Activated CD8-positive, alpha-beta memory T cell treated with anti-CD3 and anti-CD28 coated beads for 1 hour (primary cell): ENCODE measurements at places on chromosomes 12 and 14.

DNA sequence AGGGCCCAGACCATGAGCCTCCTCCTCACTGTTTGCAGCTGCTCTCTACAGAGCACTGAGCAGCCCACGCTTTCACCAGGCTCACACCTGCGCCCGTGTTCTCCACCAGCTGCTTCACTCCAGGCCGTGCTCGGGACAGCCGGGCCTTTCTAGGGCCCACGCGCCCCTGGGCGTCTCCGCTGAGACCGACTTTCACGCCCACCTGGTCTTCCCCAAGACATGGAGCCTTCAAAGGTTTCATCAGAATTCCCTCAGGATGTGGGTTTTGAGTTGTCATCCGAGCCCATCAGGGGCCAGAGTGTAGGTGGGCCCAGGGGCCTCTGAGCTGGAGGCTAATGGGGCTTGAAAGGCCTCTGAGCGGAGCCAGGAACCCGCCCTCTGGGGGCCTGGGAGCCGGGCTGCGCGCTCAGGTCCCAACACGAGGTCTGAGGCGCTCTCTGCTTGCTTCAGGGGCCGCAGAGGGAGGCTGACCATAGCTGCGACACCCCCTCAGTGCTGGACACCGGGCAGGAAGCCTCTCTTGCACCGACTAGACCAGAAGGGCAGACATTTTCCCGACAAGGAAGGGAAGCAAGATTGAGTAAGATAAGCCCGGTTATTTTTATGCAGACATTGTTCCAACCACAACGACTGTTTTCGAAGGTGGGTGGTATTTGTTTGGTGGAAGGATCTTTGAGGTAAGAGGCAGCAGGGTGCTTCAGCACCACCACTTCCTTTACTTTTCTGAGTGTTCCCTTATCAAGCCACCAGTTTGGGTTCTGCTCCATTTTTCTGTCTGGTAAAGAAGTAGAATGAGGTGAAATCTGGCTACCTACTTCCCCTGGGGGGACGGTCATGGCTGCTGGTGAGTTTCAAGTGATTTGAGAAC is 125.0 kb upstream of the FUT8 start:
- DNase-seq, result no peak

DNA sequence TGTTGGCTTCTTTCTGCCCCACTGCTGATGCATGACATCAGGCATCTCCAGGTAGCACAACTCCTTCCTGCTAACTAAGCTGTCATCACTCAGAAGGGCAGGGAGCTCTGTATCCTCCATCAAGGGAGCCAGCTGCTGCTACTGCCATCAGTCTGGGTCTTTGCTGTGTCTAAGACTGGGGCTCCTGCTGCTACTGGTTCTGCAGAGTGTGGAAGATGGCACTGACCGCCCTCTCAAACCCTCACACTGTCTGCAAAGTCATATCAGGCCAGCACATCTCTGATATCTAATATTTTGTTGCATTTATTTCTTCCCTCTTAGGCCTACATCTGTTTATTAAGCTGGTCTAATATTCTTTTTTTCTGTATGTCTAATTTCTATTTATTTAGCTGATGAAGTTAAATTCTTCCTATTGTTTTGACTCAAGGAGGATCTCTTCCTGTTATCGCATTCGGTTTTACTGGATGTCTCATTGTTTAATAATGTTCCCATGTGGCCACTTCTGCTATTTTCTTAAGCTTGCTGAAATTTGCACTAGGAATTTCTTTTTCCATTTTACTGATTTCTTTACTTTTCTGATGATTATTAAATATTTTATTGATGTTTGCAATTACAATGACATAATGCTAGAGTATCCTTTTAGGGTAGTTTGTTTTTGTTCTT is 7.6 kb upstream of the E2F7 start:
- no peak for DNase-seq

GRCh38 chr14:26233118-26233517 is 364.7 kb downstream of the NOVA1 start:
- DNase-seq, result no peak

DNA sequence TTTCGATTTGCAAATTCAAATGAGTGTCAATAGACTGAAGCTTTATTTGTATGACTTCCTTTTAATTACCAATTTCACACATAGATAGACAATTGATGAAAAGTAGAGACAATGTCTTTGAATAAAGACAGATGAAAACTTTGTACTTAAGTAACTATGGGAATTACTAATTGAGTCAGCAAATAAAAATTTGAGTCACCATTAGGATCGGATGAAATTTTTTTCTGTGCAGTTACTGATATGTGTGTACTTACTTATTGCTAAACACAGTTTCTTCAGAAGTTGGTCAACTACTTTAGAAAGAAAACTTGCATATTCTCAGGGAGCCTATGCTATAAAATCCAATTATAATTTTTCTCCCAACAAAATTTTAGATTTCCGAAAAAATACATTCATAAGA is 224.9 kb upstream of the SLC16A7 start:
- no peak for DNase-seq

DNA sequence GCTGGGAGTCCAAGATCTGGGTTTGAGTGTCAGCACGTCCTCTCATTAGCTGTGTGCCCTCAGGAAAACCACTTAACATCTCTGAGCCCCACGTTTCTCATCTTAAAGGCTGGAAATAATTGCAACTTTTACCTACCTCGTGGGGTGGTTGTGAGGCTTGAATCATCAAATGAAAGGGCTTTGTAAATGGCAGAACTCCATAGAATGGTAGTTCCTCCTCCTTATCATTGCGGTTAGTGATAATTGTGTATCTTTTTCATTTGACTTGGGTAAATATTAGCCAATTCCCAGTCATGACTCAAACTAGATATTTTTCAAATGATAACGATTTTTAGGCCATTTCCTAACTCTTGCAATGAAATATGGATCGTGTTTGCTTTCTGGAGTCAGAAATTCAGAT is 205.5 kb downstream of the CHST11 start:
- DNase-seq, result no peak

- no peak for DNase-seq
These were observed 50.2 kb downstream of the ZFYVE26 start for GRCh38 chr14:67766035-67766680.
